ENCODE measurements at places on chromosomes 16 and 17. TPM values are rescaled to one million over a fixed set of nuclear protein-coding genes. Genes with fewer than 3 reads are reported as not detected.

DNA sequence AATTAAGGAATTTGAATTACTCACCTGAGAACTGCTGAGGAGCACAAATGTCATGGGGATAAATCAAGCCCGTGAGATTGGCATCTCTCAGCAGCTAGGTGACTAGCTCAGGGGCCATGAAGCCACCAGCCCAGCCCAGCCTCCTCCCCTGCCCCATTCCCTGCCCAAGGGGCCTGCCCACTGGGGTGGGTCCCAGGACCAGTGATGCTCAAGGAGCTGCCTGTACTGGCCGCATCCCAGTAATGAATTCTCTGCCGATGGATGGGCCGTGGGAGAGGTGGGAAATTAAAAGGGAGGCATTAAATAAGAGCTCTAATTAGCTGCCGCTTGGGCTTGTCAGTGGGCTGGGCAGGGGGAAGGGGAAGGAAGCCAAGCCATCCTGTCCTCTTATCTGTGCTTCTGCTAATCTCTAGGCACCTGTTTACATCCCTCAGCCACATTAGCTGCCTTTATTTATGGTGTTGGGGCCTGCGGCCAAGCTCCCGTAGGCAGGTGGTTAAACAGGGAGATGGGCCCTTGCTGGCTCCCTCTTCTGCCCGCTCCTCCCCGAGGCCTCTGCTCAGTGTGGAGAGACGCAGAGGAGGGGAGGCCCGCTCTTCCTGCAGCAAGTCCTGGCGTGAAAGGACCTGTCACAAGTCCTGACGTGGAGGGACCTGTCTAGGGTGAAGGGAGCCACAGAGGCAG is 48.8 kb downstream of the PIPOX start:
- no peak overlapping the region for H3K27ac ChIP-seq
- peaks cover 92% of the 10 kb centered on the region for H3K36me3 ChIP-seq
- no peaks in the 10 kb centered on the region for H3K27me3 ChIP-seq
- no peak for DNase-seq
- H3K4me1 ChIP-seq: no peaks in the 10 kb centered on the region

- H3K27me3 ChIP-seq: peaks cover 29% of the 10 kb centered on the region
- no peak overlapping the region for H3K27ac ChIP-seq
- DNase-seq: no peak
- H3K4me3 ChIP-seq: no peak overlapping the region
- H3K4me1 ChIP-seq: peaks cover 6% of the 10 kb centered on the region
Observed at GRCh38 chr16:66359811-66360608, 6.5 kb upstream of the CDH5 start.

DNA sequence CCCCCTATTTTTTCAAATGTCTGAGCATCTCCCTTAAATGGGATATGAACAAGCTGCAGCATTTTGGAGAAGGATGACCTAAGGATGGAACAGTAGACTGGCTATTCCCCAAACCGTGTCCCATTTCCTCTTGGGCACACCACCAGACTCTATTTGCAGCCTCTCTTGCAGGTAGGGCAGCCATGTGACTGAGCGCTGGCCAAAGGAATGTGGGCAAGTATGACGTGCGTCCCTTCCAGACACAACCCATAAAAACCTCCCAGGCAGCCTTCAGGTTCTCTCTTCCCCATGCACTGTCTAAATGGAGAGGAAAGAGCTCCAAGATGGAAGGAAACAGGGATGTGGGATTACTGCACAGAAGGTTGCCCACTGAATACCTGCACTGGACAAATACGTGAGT is 149.7 kb downstream of the CCT6B start:
- no peaks in the 10 kb centered on the region for H3K36me3 ChIP-seq
- no peak for DNase-seq
- H3K27ac ChIP-seq: no peak overlapping the region
- no peak overlapping the region for H3K4me3 ChIP-seq

The KRT9 gene
- not detected for total RNA-seq

The ACAP1 gene
- 575 TPM for total RNA-seq

DNA sequence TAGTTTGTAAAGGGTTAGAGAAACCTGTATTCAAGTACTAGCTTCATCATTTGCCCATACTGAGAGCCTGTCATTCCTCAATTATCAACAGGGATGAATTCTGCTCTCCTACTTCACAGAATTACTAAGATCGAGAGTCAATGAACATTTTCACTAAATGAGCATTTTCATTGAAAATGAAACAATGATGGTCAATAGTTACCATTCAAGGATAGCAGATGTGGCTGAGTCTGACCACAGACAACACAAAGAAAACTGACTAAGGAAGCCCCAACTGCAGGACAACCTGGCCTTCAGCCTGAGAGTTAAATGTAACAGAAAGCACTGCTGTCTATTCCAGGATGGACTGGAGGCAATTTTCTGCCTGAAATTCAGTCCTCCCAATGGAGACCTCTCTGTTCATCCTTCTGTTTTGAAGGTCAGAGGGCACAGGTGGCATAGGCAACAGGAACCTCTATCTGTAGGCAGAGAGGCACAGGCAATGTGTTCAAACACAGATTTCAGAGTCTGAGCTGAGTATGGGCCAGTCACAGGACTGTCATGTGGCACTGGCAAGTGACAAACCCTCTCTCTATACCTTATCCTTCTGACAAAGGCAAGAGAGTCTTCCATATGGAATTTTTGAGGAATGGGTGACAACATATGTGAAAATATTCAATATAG is 19.5 kb downstream of the TRAF4 start:
- no peak for DNase-seq
- no peaks in the 10 kb centered on the region for H3K27me3 ChIP-seq
- no peaks in the 10 kb centered on the region for H3K4me1 ChIP-seq
- H3K4me3 ChIP-seq: no peak overlapping the region

The KRTAP1-5 gene
- total RNA-seq: not detected

Data from CD4-positive, alpha-beta T cell (primary cell).